ENCODE measurements at places on chromosomes 12 and 14.

DNA sequence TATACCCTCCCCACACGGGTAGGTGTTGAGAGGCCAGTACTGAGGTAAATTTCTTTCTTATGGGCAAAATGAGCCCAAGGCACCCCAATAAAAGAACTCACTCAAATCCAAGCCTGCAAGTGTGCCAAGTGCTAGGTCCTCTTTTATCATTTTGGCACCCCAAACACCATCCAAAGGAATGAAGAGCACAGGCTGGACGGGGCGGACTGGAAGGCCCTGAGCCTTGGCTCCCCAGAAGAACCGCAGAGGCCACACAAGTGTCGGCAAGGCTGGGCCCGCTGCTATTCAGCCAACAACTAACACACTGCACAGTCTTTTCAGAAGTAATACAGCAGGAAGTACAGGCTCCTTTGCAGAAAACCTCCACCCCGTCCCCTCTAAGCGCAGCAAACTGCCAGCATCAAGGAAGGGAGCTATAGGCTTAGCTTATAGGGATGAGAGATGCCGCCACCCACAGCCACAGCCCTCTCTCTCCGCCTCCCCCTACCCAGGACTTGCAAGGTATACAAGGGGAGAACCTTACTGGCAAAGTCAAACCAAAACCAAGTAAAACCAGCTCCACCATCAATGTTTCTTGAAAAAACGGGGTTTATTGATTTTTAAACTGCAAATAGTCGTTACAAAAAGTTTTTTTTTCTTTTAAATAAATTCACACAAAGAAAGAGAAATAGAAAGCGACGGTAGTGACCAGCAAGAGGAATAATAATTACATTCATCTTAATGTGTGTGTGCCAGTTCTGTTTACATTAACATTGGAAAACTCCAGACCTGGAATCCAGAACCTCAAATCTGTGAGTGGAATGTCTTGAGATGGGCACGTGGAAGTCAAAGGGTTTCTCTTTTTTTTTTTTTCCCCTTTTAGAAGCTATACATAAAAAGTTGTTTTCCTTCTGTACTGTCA, 5.5 kb downstream of the ZFP36L1 start:
- peak; percentile 86 for DNase-seq

DNA sequence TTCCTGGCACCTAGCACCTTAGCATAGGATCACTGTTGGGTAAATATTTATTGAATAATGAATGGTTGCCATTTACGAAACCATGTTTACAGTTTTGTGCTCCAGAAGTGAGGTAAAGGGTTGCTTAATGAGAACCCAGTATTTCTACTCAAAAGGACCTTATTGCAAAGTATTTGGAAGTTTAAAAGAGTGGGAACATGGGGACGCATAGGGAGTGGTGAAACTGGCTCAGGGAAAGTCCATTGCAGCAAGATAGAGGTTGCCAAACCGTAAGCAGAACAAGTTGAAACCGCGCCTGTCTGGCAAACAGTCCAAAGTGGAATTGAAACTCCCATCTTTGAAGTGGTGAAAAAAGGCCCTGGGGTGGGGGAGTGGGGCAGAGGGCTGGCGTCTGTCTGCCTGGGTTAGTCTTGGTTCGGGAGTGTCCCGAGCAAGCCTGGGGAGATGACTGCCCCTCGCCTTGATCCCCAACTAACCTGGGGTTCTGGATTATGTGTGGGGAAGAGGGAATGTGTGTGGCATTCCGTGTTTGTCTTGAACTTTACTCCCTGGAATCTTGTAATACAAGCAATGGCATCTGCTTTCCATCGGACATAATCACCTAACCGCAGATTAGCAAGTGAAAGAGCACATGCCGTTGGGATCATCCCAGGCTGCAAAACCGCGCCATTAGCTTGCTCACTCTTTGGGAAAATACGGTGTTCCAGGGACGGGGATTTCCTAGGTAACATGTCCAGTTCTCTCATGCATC, 7.2 kb downstream of the ALDH2 start:
- DNase-seq, result peak; percentile 66

DNA sequence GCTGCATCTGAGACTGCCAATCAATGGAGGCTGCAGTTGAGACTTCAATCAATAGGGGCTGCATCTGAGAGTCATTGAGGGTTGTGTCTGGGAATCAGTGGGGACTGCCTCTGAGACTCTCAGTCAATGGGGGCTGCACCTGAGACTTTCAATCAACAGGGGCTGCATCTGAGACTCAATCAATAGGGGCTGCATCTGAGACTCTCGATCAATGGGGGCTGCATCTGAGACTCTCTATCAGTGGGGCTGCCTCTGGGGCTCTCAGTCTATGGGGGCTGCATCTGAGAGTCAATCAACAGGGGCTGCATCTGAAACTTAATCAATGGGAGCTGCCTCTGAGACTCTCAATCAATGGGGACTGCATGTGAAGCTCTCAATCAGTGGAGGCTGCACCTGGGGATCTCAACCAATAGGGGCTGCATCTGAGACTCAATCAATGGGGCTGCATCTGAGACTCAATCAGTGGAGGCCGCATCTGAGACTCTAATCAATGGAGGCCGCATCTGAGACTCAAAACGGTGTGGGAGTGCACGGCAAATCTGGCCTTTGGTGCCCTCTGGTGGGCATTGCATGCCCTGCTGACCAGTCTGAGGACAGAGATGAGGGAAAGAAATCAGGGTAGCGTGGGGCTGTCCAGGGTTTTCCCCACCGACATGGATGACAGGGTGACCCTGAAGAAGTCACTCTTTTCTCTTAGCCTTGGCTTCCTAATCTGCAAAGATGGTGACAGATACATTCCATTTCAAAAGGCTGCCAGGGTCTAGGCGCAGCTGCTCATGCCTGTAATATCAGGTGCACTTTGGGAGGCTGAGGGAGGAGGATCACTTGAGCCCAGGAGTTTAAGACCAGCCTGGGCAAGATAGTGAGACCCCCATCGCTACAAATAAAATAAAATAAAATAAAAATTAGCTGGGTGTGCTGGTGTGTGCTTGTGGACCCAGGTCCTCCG, 41.3 kb upstream of the EIF5 start:
- peak; percentile 87 for DNase-seq

DNA sequence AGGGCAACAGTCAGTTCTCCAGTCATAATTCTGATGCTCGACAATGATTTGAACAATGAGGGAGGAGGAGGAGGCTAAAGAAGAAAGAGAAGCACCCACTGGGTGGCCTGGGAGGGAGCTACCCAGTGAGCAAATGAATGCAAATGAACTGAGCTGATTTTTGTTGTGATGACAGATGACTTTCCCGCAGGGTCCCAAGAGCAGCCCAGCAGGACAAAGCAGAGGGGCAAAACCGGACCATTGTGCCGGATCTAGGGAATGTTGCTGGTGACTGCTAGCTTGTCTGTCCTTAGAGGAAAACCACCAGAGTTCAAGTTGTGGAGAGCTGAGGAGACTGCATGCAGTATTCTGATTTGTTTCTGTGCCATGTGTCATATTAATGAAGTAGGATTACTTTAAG, 162.8 kb downstream of the MON2 start:
- no peak for DNase-seq

DNA sequence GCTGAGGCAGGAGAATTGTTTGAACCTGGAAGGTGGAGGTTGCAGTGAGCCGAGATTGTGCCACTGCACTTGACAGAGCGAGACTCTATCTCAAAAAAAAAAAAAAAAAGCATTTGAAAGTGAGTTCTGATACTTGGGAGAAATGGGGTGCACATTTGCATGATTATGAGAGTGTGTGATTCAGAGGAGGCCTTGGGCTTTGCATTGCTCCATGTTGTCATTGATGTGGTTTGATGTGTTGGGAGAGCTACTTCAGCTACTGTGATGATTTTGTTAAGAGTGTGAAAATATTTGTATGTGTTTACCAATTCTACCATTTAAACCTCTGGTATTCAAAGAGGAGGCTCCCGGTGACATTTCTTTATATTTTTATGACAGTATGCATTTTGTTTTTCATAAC, 24.4 kb downstream of the DRAM1 start:
- no peak for DNase-seq

- peak; percentile 48 for DNase-seq
These were observed 5.9 kb downstream of the RIMBP2 start for GRCh38 chr12:130709971-130710732.

GRCh38 chr12:124750787-124751471, 112.7 kb downstream of the SCARB1 start:
- DNase-seq, result no peak

DNA sequence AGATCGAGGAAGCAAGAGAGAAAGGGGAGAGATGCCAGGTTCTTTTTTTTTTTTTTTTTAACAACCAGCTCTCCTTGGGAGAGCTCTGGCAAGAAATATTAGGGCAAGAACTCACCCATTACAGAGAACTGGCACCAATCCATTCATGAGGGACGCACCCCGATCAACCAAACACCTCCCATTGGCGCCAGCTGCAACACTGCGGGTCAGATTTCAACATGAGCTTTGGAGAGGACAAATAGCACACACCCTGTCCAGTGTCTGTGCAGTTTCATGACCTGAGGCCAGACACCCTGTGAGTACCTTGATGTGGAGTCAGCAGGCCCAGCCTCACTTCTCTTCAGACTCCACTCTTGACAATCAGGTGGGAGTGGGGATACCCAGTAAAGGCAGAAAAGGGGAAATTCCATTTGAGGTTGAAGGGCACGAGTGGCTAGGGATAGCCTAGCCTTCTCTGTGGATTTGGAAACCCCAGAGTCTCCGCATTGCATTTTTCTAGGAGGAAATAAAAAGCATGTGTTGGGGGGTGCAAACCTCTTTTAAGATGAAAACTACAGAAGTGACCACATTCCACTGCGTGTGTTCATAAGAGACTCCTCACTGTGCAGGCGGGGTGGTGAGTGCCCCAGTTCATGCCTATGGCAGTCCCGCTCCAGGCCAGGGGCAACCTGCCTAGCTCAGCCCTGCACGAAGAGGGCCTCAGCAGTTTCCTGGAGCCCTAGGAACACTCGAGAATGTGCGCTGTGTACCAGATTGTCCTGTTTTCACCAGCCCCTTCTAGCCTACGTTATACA, 42.4 kb upstream of the GPATCH2L start:
- DNase-seq, result no peak

GRCh38 chr14:103195828-103196615, 72.8 kb downstream of the TNFAIP2 start:
- no peak for DNase-seq

- no peak for DNase-seq
These were observed 131.8 kb upstream of the EEA1 start for GRCh38 chr12:93060666-93061472.

DNA sequence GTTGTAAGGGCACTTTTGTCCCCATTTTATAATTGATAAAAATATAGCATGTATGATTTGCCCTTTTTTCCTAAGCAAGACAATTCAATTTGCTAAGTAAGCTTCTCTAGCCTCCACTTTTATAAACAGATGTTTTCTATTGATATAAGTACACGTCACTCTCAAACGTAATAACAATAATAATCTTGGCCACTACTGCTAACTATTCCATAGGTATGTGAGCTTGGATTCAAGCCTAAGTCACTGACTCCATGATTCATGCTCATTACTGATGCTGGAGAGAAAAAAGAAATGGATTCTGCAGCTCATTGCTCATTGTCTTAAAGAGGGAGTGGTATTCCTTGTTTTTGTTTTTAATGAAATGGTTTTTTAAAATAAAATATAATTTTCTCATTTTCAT, 661.0 kb downstream of the GALC start:
- DNase-seq, result no peak

- DNase-seq, result no peak
These were observed 360.8 kb downstream of the PAWR start for GRCh38 chr12:79329933-79330332.

- no peak for DNase-seq
These were observed 30.1 kb downstream of the LRFN5 start for GRCh38 chr14:41636492-41637392.

DNA sequence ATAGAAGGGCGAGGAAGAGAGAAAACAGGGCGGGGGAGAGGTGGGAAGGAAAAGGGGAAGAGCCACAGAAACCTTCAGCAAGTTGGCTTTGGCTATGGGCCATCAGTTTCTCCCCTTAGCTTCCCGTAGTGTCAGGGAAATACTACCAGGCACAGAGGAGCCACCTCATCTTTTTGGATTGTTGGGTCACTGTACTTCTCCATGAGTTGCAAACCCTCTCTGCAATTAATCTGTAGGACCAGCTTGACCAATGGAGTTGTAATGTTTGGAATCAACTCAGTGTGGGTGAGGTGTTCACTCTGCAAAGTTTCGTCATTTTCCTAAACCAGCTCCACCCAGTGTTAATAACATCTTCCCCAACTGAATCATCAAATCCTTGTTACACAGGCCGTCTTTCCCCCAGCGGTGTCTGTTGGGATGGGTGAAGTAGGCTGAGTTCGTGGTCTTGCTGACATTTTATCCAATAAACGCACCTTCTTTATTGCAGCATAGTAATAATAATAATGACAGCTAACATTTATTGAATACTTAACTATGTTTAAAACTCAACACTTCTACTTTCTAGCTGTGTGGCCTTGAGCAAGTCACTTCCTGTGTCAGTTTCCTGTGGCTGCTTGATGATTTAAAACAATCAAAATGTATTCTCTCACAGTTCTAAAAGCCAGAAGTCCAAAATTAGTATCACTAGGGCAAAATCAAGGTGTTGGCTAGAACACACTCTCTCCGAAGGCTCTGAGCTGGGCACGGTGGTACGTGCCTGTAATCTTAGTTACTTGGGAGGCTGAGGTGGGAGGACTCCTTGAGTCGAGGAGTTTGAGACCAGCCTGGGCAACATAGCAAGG, 8.1 kb upstream of the GLTP start:
- DNase-seq, result no peak

DNA sequence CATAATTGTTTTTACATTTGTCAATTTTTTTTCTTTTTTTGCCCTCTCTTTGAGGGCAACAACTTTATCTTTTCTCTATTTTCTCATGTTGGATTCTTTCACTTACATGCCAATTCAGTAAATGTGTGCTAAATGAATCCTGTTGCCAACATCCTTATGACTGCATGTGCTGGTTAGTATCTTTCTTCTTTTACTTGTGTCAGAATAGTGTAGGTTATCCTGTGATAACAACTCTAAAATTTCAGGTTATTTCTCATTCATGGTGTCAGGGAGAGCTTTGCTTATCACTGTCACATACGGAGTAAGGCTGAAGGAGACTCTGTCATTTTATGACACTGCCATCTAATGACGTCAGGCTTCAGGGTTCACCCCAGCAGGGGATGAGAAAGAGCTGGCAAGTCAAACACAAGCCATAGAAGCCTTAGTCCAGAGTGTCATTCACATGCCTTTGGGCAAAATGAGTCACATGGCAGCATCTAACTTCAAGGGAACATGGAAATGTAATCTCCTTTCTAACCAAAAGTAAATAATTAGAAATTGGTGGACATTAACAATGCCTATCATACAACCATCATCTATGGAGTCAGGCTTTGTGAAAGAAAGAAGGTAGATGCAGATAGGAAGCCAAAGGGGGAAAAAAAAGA, 242.5 kb upstream of the ATP2B1 start:
- no peak for DNase-seq

DNA sequence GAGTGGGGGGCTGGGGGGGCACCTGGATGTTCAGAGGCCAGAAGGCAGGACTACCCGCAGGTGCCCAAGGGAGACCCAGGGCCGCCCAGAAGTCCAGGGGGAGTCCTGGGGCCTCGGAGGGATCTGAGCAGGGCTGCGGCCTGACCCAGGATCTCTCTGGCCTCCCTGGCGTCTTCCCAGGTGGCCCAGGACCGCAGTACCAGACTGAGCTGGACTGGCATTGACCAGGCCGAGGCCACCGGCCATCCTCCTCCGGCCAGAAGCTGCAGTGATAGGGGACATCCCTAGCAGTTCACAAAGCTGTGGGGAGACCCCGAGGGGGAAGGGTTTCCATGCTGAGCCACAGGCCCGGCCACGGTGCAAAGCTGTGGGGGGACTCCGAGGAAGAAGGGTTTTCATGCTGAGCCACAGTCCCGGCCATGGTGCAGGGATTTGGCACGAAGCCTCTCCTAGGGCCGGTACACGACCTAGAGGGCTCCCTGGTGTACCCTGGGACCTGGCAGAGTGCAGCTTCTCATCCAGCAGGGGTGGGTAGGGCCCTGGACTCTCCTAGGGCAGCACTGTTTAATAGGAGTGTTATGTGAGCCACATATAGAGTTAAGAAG, 24.4 kb downstream of the FBRSL1 start:
- no peak for DNase-seq
